ENCODE measurements at places on chromosomes 2 and 18.
A peak's percentile ranks its signal among the peaks of the same experiment; 100 is the strongest.

GRCh38 chr2:31353179-31353578, 61.4 kb downstream of the XDH start:
- no peak for DNase-seq

DNA sequence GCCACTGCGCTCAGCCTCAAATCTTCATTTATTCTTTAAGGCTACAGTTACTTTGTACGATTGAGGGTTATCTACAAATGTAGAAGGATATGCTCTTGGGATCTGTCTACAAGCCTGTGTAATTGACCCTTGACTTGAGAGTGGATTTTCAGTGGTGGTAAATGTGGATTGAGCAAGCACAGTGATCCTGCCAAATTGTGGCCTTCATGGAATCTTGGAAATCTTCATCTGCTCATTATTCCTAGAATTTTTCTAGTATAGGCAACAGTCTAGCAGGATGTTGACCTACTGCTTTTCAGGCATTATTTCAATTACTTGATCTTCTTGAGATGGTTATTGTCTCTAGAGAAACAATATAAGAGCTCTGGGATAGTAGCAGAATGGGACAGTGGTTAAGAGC, 226.1 kb upstream of the REV1 start:
- DNase-seq: no peak

GRCh38 chr18:75121266-75121665, 87.7 kb downstream of the PTGR3 start:
- DNase-seq: no peak

- no peak for DNase-seq
Measured at GRCh38 chr2:134976074-134976702, 57.6 kb downstream of the CCNT2 start.

DNA sequence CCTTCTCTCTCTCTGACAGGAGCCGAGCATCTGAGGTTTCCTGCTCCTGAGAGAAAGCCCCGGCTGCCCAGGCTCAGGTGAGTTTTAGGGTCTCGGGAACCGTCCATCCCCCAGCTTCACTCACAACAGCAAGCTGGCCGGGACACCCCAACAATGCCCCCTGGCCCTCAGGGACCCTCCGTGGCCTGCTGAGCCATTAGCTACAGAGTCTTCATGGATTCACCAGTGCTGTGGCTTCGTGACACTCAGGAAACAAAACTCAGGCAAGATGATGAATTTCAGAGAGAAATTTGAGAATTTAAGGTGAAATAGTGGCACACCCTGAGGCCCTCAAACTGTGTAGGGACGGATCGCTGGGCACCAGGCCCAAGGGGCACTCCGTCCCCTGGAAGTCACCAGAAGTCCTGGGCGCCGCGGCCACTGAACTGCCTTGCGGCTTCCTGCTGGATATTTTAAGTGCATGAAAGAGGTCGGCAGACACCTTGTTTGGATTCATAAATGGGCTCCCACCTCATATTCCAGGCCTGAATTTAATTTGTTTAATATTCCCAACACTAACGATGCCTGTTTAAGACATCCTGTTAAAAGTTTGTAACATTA, 368.3 kb upstream of the SALL3 start:
- DNase-seq: no peak

GRCh38 chr2:38523728-38524437, 78.8 kb downstream of the HNRNPLL start:
- DNase-seq: no peak

DNA sequence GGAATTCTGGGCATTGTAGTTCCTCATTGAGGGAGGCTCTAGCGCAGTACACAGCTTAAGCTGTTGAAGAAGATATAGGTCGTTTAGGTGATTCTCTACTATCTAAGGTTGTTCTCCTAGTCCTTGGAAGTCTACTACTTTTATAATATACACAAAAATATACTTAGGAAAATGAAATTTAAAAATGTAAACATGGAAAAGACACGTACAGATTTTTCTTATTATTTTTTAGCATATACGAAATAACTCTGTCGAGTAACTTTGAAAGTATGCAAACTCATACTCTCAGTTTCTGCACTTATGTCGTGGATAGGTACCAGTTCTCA, 272 bp upstream of the FASTKD1 start:
- DNase-seq: no peak

DNA sequence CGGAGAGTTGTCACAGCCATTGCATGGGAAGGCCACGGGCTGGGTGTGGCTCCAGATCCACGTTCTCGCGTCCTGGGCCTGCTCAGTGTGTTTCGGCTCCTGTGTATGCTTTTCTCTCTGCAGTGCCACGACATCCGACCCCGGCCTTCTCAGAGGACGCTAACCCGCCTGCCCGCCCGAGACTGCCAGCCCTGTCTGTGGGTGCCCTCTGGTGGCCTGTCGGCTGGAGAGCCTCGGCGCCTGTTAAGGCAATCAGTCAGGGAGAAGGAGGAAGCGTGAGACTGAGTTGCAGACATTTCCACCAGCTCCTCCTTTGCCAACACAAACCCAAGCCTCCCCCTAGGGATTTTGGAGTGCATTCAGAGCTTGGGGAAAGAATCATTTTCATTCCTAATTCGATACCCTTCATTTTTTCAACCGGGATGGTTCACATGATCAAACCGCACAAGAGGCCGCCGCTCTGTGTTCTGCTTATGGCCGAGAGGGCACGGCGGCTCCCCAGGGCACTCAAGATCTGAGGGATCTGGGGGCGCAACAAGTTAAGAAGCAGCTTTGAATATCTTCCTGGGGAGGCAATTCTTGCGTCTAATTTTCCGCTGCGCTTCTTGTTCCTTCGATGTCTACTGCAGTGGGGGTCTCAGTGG, 37.5 kb upstream of the ZBTB7C start:
- DNase-seq: peak; percentile 82

GRCh38 chr2:25362434-25363145, 20.9 kb upstream of the DNMT3A start:
- peak; percentile 68 for DNase-seq

DNA sequence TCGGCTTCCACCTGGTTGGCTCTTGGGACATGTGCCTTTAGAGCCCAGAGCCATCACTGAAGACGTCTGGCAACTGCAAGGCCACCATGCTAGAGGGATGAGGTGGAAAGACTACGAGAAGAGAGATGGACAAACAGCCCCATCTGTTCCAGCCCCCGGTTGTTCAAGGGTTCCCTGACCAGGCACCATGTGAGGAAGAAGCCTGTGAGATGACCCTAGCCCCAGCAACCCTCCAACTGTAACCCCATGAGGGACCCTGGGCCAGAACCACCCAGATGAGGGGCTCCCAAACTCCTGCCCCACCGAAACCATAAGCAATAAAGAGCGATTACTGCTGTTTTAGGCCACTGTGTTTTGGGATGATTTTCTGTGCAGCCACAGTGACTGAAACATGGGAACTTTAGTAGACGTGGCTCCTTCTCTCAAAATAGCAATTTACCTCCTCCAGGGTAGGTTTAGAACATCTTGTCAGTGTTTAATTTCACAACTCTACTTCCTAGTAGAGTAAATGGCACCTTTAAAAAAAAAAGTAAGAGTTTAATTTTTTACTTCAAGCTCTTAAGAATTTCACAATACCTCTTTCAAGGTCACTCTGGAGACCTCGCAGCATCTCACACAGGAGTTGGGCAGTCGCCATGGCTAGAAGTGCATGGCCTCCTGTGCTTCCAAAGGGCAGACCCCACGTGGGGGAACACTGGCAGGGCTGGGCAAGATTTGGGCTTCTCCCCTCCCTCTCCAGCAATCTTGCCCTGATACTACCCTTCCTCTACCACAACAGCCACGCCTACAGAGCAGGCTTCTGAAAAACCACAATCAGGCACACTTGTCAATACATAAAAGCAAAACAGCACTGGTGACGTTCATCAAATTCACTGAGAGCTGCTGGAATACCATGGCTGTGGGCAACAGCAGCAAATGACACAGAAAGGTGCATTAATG, 48.8 kb downstream of the TMEM163 start:
- peak; percentile 79 for DNase-seq

DNA sequence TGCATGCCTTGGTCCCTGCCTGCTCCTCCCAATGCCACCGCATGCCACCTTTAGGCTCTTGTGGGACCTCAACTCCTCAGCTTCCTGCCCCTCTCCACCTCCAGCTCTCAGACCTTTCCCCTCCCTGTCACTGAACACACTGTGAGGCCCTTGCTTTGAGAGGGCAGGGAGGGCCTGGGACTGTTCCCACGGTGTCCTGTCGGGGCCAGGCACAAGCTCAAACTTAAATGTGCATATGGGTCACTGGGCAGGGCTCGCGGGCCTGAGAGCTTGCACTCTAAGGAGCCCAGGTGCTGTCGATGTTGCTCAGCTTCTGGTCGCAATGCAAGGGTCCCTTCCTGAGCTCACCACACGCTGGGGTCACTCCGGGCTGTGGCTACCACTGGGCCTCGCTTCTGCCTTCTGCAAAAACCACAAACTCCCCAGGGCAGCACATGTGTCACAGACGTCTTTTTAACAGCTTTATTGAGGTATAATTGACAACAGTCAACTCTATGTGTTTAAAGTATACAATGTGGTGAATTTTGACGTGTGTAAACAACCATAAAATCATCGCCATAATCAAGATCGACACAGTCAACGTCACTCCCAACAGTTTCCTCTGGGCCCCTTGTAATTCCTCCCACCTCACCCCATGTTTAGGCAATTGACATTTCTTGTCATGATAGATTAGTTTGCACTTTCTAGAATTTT, 11.9 kb upstream of the B3GNT7 start:
- DNase-seq: no peak

DNA sequence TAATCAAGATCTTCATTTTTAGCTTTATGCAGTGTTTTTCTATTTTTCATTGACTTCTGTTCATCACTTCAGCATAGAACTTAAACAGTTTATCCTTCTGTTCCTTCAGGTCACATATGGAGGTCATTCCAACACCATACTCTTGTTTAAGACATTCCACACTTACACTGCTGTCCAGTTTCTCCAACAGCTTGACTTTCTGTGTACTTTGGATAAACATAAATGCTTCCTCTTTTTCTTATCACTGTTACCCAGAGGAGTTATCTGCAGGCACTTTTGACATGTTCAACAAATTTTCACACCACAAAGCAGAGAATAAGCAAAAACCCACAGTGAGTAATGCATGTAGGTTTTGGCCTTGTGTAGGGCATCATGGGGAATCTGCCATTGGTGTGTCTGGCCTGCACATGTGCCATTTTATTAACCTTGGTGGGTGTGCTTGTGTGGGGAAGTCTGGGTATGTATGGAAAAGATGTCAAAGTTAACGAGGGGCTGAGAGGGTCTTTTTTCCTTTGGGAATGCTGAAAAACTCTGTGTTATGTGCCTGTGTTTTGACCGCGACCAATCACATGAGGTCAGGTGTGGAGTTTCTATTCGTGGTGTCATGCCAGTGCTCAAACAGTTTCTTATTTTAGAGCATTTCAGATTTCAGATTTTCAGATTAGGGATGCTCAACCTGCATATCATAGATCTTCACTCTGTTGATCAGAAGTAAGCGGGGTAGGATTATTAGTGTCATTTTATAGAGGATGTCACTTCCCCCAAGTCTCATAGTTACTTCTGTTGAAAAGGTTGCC, 53.9 kb upstream of the ACVR1 start:
- DNase-seq: no peak

- DNase-seq: no peak
Measured at GRCh38 chr2:181613241-181613640, 43.7 kb downstream of the CERKL start.

DNA sequence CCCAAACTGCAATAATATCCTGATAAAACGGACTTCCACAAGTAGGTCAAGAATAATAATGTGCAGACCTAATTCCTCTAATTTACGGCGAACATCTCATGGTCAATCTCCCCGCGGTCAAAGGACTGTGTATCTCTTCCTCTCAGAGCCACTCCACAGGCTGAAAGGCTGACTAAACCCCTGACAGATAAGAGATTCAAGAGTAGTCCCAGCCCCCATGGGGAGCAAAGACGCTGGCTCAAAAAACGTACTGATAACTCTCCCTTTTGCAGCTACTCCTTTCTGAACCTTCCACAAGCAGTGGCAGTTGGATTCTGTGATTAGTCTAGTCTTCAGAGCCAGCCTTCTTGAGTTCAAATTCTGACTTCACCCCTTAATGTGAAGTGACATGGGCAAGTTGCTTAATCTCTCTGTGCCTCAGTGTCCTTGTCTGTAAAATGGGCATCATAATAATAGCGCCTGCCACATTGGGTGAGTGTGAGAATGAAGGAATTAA, 19.7 kb upstream of the IL18R1 start:
- DNase-seq: no peak

DNA sequence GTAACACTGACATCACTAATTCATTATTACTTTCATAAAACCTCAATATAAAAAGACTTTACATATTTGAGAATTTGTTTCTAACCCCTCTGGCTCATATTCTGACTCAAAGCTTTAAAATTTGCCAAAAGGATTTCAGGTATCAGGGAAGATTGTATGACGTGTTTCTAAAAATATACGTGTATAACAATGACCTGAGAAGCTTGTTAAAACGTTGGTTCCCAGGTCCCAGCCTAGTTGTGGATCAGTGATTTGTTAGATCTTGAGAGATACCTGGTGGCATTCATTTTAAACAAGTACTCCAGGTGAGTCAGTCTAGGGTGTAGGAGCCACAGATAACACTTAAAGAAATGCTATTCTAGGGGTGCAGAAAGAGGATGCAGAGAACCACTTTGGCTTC, 1096.8 kb upstream of the NXPH2 start:
- DNase-seq: no peak

DNA sequence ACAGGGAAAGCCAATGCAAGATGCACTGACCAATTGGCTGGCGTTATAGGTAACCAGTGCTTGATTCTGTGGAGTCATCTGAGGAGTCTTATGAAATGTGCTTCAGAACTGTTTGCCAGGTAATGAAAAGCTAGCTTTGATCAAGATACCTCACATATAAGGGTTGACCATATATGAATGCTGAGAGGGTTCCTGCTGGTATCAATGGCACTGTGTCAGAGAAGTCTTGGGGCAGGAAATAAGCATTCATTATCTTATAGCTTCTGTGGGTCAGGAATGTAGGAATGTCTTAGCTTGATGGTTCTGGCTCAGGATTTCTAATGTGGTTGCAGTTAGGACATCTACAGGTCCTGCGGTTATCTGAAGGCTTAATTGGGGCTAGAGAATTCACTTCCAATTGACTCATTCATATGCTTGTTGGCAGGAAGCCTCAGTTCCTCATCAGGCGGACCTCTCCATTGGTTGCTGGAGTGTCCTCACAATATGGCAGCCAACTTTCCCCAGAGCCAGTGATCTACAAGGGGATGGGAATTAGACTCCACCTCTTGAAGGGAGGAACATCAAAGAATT, 22.1 kb upstream of the TCF7L1 start:
- no peak for DNase-seq

DNA sequence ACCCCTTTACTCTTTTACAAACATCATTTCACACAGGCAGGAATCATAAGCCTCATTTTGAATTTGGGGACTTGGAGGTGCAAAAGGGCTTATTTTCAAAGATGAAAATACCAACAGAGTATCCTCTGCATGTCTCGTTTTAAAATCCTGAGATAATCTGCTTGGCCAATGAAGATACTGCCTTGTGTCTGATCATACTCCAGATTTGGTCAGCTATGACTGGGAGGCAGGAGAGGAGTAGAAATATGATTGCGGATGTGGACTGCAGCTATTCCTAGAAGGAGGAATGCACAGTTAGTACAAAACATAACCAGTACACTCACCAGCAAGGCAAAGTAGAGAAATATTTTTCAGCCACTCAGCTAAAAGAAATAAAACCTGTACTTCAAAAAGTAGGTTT, 342.3 kb downstream of the RPRM start:
- no peak for DNase-seq

Measured in activated naive CD4-positive, alpha-beta T cell treated with anti-CD3 and anti-CD28 coated beads, Interleukin-2, amount 10 ng/mL, durations not matched to agents 7 days and 5 days (primary cell).